Activated CD4-positive, alpha-beta T cell treated with anti-CD3 and anti-CD28 coated beads for 36 hours (primary cell): ENCODE measurements at places on chromosomes 7 and 10.

GRCh38 chr7:46424934-46425333 lies 503.9 kb upstream of the IGFBP3 start:
- no peak for DNase-seq

DNA sequence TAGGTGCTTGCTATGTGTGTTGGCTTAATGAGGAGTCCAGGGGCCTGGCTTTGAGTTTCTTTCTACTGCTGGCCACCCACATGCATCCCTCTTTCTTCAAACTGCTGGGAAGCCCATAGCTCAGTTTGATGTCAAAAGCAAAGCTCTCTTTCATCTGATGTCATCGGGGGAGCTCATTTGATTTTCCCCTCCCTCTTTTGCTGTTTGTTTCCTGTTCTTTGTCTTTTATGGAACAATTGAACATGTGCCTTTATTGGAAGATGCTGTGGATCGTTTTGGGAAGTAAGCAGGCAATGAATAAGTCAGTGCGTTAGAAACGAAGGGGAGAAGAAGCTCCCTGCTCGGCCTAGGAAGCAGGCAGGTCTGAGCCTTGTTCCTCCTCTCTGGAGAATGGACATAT lies 140.7 kb downstream of the GRK5 start:
- DNase-seq = no peak

- no peak for DNase-seq
Measured at GRCh38 chr10:118251791-118252190, 90.3 kb downstream of the FAM204A start.

GRCh38 chr7:37363536-37364491 lies 84.8 kb downstream of the ELMO1 start:
- peak; percentile 12 for DNase-seq

DNA sequence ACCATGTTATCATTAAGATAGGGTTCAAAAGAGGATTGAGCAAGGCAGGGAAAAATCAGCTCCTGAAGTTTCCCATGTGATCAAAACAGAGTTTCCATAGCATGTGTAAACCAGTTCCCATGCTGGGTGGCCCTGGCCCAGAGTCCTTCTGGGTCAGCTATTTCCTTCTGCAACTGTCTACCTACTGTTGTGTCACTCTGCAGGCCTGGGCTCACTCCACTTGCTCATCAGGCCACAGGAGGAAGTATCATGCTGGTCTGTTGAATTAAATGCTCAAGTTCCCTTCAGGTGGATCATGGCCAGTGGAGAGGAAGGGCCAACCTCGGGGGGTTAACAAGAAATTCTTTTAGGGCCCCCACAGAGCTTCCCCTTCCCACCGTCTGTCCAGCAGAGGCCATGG lies 104.7 kb downstream of the GFRA1 start:
- DNase-seq = no peak

DNA sequence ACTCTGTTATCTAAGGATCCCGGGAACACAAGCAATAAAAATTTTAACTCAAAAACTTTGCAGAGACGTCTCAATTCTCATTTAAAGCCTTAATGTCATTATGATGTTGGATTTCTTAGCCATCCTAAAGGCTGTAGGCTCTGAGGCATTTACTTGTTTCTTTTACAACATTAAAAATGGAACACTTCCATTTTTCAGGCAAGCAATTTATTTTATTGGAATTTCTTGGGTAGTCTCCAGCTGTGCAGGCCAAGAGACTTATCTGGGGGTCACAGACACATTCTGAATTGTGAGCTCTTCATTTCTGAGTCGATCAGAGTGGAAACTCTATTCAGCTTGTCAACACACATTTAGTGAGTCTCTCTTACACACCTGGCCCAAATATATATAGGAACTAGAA lies 48.0 kb upstream of the KIF5B start:
- DNase-seq = no peak

DNA sequence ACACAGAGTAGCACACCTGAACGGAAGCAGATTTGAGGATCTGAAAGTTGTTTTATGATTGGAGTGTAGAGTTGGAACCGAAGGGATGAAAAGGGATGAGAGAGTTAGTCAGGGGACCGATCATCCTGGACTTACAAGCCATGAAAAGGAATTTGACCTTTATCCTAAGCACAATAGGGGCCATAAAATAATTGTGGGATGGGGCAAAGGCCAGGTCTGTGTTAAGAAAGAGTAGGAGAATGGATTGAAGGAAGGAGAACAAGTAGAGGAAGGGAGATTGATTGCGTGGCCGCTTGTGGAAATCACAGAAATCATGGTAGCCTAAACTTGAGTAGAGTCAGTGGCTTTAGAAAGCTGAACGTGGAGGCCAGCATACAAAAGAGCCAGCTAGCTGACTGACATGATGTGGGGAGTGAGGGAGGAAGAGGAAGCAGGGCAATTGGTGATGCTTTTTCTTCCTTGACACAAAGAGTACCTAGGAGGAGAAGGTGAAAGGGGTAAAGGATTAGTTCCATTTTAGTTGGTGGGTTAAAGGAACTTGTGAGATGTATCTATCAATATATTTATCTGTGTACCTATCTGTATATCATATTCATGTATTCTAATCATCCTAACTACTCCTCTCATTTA lies 67.1 kb upstream of the RPA3 start:
- DNase-seq = no peak

GRCh38 chr7:31603046-31603445 lies 84.0 kb upstream of the PPP1R17 start:
- DNase-seq = no peak

DNA sequence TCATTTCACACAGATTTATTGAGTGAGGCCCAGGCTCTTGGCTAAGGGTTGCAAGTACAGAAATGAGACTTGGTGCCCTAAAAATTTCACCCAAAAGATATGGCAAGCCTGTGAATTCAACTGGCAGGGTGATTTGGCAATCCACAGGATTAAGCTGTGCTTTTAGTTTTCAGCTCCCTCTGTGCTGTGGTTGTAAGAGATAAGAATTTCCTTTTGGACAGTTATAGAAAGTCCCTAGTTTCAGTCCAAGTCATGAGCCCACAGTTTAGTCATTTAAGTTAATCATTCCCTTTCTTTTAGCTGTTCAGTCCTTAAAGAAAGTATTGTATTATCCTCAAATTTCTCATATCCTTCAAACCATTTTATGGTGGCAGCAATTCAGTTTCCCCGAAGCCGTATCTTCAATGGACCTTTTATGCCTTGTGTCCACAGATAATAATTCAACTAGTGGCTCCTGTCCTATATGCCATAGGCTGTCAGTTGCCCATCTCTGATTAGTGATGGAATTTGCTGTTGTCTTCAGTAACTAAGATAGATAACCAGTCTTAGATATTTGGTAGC lies 73.4 kb upstream of the NAMPT start:
- DNase-seq = no peak

DNA sequence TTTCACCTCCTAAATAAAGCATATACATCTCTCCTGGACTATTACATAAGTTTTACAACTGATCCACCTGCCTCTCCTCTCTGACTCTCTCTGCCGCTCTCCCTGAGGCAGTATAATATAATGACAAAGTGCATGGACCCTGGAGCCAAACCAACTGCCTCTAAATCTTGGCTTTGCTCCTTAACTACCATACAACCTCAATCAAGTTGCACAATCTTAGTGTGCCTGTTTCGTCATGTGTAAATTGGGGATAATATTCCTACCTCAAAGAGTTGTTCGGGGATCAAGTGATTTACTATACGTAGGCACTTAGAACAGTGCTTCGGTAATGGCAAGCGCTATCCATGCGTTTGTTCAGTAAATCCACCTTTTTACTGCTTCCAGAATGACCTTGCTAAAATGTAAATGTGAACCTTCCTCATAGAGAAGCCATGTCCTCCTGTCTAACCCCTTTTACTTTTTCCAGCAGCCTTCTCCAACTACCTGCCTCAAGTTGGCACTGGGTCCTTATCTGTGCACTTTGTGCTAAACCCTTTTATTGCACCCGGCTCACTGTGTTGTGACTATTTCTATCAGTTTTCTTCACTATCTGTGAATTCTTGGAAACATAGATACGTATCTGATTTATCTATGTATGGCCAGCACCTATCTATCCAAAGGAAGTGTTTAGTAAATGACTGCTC lies 30.6 kb upstream of the DLD start:
- DNase-seq = no peak

GRCh38 chr10:80908611-80909010 lies 370.9 kb downstream of the SH2D4B start:
- no peak for DNase-seq

DNA sequence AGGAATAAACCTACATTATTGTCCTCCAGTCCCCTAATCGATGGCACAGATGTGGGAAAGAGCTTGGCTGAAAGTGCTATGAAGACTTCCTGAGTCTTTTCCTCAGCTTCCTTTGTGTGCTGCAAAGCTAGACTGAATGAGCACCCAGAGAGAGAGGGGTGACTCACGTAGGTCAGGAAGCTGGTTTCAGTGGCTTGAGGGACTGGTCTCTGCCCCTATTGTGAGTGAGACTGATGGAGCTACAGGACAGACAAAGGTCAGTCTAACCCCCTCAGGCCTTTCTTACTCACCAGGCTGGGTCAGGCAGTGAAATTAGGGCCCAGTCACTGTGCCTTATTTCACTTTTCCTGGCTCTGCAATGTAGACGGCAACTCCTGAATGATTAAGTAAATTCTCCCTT lies 171.1 kb upstream of the GRB10 start:
- no peak for DNase-seq

DNA sequence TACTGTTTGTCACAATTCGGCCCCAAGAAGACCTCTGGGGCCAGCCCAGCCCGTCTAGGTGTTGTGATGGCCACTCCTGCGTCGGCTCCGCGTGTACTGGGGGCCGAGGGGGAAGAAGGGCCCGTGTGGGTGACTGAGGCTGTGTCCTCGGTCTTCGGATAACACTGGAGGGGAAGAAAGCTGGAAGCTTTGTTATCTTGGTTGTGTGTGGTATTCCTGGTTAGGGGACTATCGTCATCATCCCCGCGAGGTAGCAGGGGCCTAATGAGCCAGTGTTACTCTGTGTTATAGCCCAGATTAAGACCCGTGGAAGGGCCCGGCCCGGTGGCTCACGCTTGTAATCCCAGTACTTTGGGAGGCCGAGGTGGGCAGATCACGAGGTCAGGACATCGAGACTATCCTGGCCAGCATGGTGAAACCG lies 854 bp downstream of the MTG1 start:
- no peak for DNase-seq

DNA sequence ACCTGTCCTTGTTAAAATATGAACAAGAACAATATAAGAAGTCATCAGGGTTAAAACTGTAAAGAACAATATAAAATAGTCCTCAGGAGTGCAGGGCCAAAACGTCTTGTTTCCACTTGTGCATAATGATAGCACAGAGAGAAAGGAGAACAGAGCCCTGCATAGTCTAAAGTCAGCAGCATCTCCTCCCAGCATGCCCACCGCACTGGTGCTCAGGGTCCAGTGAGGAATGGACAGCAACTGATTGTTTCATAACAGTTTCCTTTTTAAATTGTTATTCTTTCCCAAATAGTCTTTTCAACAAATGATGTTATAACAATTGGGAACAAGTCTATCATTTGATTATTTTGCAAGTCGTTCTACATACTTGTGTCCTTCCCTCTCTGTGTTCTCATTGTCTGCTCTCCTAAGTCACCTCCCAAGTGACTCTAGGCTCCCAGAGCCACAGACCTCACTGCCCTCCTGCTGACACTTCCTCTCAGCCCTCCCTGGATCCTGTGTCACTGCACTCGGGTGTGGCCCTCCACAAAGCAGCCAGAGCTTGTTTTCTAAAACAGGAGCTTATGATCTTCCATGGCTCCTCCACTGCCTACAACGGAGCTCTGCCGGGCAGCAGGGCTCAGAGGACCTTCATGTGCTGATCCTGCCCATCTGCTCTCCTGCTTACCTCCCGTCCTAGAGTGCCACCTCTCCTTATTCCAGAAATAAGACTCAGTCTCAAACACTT lies 27.6 kb downstream of the COBL start:
- DNase-seq = no peak

- no peak for DNase-seq
Measured at GRCh38 chr7:90957883-90958282, 306.4 kb upstream of the FZD1 start.

- DNase-seq = peak; percentile 58
Measured at GRCh38 chr7:30479202-30480120, 877 bp upstream of the NOD1 start.

DNA sequence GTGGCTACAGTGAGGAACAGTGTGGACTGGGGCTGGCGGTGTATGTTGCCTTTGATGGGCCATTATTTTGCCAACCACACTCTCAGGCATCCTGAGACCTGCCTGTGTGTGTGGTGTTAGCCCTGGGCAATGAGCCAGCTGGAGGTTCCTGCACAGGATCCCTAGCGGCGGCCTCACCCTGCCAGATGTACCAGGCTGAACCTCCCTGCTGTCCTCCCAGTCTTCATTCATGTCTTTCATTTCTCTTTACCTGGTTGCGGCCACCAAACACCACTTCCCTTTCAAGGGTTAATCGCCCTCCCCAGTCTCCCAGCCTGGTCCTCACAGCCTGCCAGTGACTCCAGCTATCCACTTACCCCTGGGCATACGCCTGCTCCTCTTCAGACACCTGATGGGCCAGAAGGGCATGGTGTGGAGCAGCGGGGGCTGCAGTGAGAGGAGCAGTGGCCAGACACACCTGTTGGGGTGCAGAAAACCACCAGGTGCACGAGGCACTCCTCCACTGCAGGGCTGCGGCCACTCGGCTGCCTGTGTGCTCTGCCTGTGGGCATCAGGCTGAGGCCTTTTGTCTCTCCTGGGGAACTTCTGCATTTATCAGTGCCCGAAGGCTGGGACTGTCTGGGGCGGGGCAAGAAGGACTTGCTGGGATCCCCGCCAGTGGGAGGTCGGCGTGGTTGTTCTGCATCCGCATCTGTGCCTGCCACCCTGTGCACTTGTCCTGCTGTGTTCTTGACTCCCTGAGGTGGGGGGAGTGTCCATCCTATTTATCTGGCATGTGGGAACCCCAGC lies 111.6 kb downstream of the ARHGAP22 start:
- DNase-seq = no peak

- no peak for DNase-seq
Measured at GRCh38 chr10:79142064-79142491, 73.3 kb downstream of the ZMIZ1 start.

DNA sequence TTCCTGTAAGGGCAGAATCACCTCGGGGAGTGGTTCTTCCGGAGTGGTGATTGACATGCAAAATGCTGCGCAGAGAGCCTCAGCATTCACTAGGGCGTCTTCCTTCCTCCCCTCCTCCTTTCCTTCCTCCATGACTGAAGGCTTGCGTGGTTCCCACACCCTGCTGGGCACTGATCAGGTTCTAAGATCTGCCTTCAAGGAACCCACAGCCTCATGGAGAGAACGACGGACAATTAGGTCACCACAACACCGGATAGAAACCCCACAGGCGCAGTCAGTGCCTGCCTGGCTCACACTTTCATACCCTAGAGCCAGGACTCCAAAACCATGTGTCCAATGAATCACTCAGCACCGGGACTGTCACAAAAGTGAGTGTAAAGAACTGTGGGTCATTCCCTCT lies 131.3 kb downstream of the DPP6 start:
- DNase-seq = no peak

- DNase-seq = no peak
Measured at GRCh38 chr10:24900888-24901685, 51.3 kb downstream of the PRTFDC1 start.
